ENCODE measurements at places on chromosomes 11 and 22. TPM values are rescaled to one million over a fixed set of nuclear protein-coding genes. Genes with fewer than 3 reads are reported as not detected.

DNA sequence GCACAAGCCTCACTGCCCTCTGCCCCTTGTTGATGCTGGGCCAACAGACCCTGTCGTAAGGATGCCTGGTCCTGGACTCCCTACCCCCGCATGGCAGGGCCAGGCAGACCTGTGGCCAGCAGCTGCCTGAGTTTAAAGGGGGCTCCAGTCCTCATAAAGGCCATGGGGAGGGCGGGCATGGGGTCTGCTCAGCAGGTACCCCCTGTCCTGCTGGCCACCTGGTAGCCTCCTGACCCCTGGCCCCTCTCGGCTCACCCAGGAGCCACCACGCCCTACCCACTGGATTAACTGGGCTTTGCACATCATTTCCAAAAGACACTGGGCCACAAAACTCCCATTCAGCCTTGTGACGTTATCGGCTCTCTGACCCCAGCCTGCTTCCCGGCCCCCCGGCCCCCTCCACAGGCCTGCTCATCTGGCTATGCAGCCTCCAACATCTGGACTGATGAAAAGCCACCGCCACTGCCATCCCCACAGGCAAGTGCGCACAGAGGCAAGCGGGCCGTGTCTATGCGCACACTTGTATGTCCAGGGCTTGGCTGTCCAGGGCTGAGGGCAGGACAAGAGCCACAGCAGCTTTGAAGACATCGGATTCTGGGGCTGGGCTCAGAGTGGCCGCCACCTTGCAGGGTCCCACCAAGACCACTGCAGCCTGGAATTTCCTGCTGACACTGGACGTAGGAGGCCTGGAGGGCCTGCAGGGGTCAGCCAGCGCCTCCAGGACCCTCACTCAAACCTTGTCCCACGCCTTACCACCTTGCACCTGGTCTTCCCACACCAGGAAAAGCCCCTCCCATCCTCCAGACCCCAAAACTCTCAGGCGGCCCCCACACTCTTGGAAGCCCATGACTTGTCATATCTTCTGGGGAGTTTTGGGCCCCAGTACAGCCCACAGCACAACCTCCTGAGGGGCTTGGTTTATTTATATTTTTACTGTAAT is 48.7 kb downstream of the IGF2 start:
- peak; percentile 67 for DNase-seq
- no peak overlapping the region for H3K27ac ChIP-seq
- H3K4me3 ChIP-seq = no peak overlapping the region
- no peaks in the 10 kb centered on the region for H3K36me3 ChIP-seq
- H3K4me1 ChIP-seq = peaks cover 25% of the 10 kb centered on the region

DNA sequence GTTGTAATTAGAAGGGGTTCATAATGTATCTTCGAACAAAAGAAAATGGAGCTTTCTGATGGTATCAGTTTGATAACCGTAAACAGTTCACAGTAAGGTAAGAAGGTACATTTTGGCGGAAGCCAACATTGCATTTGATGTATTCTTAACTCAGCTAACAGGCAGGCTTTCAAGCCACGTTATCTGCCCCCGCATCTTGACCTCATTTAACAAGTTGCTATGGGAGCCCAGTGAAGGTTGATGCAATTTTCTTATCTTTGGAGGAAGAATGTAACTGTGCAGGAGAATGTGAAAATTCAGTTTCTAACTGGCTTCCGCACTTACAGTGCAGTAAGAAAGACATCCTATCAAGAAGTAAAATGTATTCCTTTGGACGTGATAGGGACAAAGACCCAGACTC is 110.6 kb downstream of the ETS1 start:
- DNase-seq = no peak
- H3K36me3 ChIP-seq = peaks cover 64% of the 10 kb centered on the region
- H3K4me3 ChIP-seq = no peak overlapping the region
- peaks cover 56% of the 10 kb centered on the region for H3K4me1 ChIP-seq
- H3K27me3 ChIP-seq = no peaks in the 10 kb centered on the region

GRCh38 chr11:86692317-86692716 is 19.9 kb upstream of the ME3 start:
- no peaks in the 10 kb centered on the region for H3K36me3 ChIP-seq
- DNase-seq = no peak
- H3K4me3 ChIP-seq = no peak overlapping the region
- peaks cover 55% of the 10 kb centered on the region for H3K4me1 ChIP-seq
- H3K27ac ChIP-seq = peak overlapping the region; percentile 51

The C22orf42 gene
- not detected for total RNA-seq

- no peaks in the 10 kb centered on the region for H3K27me3 ChIP-seq
- no peak for DNase-seq
- H3K4me1 ChIP-seq = peaks cover 38% of the 10 kb centered on the region
- H3K36me3 ChIP-seq = peaks cover 83% of the 10 kb centered on the region
Observed at GRCh38 chr11:58617976-58618557, 4.4 kb upstream of the CNTF start.

- DNase-seq = no peak
- peaks cover 6% of the 10 kb centered on the region for H3K36me3 ChIP-seq
- H3K27me3 ChIP-seq = no peaks in the 10 kb centered on the region
- H3K4me3 ChIP-seq = no peak overlapping the region
Observed at GRCh38 chr11:68826726-68827125, 15.0 kb downstream of the CPT1A start.

The RBFOX2 gene
- total RNA-seq = 171 TPM

The APOC3 gene
- total RNA-seq = not detected

- no peaks in the 10 kb centered on the region for H3K36me3 ChIP-seq
- peaks cover 53% of the 10 kb centered on the region for H3K4me1 ChIP-seq
- H3K27me3 ChIP-seq = no peaks in the 10 kb centered on the region
- H3K27ac ChIP-seq = no peak overlapping the region
- H3K4me3 ChIP-seq = no peak overlapping the region
Observed at GRCh38 chr11:96317571-96317970, 25.4 kb downstream of the MAML2 start.

The PLA2G3 gene
- 0.29 TPM for total RNA-seq

DNA sequence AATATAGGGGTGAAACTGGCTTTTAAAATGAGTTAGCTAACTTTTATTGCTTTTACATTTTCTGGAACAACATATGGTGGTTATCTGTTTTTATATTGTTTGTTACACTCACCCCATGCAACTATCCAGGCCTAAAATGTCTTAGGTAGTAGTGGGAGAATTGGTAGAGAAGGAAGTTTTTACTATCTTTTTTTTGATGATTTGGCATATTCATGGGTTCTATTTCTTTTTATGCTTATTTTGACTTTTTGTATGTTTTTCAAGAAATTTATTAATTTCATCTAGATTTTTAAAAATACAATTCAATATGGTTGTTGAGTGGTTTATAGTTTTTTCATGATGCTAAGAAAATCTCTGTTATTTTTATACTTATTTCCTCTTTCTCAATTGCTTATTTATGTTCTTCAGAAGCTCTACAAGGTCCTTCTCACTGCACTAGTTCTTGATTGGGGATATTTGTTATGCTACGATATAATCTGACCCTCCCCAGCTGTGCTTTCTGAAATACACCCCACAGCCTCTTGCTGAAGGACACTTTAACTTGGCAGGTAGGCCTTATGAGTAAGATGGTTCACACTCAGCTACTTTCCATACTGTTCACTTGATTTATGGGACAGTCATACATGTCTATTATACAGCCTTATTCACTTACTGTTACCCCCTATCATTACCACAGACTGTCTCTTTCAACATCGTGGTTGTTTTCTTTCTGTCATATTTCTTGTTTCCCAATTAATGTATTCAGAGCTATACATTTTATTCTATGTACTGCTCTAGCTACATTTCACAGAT is 431.2 kb downstream of the METTL15 start:
- no peak overlapping the region for H3K27ac ChIP-seq
- H3K27me3 ChIP-seq = no peaks in the 10 kb centered on the region
- DNase-seq = no peak
- no peaks in the 10 kb centered on the region for H3K4me1 ChIP-seq

GRCh38 chr11:24748261-24748660 is 251.4 kb downstream of the LUZP2 start:
- no peak overlapping the region for H3K27ac ChIP-seq
- no peaks in the 10 kb centered on the region for H3K27me3 ChIP-seq
- H3K4me1 ChIP-seq = no peaks in the 10 kb centered on the region
- H3K4me3 ChIP-seq = no peak overlapping the region
- DNase-seq = no peak
- no peaks in the 10 kb centered on the region for H3K36me3 ChIP-seq

The OR52N4 gene
- not detected for total RNA-seq

DNA sequence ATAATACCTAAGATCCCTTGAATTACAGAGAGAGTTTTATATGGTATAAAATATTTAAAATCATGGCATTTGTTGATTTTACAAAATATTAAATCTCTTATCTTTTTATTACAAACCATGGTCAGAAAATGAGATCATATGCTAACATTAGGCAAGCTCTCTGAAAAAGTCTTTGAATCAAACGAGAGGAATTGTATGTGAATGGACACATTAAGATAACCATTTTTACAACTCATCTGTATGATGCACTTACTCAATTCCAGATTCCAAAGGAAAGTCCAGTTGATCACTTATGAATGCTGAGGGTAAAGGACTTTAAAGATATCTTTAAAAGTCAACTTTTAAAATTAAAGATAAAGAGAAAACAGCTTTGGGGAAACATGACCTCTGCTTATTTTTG is 83.5 kb upstream of the LUZP2 start:
- H3K27me3 ChIP-seq = no peaks in the 10 kb centered on the region
- H3K27ac ChIP-seq = no peak overlapping the region
- H3K36me3 ChIP-seq = no peaks in the 10 kb centered on the region
- H3K4me1 ChIP-seq = no peaks in the 10 kb centered on the region

The LMO2 gene
- 2.1 TPM for total RNA-seq

DNA sequence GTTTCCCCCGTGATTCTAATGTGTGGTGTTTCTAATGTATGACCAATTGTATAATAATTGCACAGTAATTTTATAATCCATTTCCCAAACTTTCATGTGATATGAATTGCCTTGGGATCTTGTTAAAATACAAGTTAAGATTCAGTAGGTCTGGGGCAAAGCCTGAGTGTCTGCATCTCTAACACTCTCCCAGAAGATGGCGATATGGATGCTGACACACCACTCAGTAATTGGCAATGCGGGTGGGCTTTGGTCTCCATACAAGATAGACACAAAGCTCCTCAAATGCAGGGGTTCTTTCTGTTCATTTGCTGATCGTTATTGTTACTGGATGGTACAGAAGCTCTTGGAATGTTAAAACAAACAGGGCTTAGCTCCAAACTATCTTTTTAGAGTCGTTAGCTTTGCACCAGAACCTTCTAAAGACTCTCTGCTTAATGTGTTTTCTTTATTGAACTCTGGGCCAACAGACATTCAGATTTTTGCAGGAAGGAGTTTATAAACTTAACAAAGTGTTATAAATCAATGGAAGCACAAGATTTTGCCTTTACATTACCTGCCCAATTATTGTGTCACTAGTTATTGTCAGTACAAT is 45.4 kb upstream of the ANO3 start:
- DNase-seq = peak; percentile 35
- H3K27me3 ChIP-seq = no peaks in the 10 kb centered on the region
- H3K36me3 ChIP-seq = no peaks in the 10 kb centered on the region
- H3K4me3 ChIP-seq = no peak overlapping the region
- H3K27ac ChIP-seq = no peak overlapping the region

DNA sequence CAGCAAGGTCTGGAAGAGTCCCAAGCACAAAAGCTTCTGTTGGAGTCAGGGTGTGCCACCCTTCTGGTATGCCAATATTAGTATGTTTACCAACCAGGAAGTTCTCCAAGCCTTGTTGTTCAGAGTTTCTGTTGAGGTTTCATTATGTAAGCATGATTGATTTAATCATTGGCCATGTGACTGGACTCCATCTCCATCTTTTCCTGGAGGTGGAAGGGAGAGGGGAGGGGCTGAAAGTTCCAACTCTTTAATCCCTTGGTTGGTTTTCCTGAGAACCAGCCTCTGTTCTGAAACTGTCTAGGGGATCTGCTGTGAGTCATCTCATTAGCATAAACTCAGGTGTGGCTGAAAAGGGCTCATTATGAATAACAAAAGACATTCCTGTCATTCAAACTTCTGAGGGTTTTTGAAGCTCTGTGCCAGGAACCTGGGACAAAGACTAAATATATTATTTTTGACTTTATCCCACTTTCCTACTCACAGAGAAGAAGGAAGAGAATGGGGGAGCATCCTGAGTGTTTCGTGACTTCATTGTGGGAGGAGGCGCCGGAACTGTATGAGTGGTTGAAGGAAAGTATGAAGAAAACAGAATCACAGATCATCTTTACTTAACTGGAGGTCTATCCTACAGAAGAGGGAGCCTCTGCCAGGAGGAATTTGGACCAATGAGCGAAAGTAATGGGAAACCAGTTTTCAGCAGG is 138.2 kb downstream of the NECTIN1 start:
- H3K27me3 ChIP-seq = no peaks in the 10 kb centered on the region
- no peak overlapping the region for H3K27ac ChIP-seq
- H3K36me3 ChIP-seq = no peaks in the 10 kb centered on the region
- H3K4me1 ChIP-seq = peaks cover 17% of the 10 kb centered on the region
- no peak overlapping the region for H3K4me3 ChIP-seq

GRCh38 chr22:32634421-32634981 is 159.9 kb downstream of the FBXO7 start:
- H3K36me3 ChIP-seq = no peaks in the 10 kb centered on the region
- H3K4me1 ChIP-seq = no peaks in the 10 kb centered on the region

- no peaks in the 10 kb centered on the region for H3K36me3 ChIP-seq
- no peaks in the 10 kb centered on the region for H3K27me3 ChIP-seq
- no peak overlapping the region for H3K27ac ChIP-seq
Observed at GRCh38 chr11:55572548-55572947, 620 bp downstream of the OR4C16 start.

GRCh38 chr22:36379593-36380361 is 8.0 kb downstream of the MYH9 start:
- H3K27me3 ChIP-seq = no peaks in the 10 kb centered on the region
- peak overlapping the region; percentile 40 for H3K4me3 ChIP-seq
- peaks cover 75% of the 10 kb centered on the region for H3K4me1 ChIP-seq
- peak; percentile 75 for DNase-seq
- peak overlapping the region; percentile 73 for H3K27ac ChIP-seq
- peaks cover 77% of the 10 kb centered on the region for H3K36me3 ChIP-seq

GRCh38 chr11:16605894-16606783 is 132.3 kb upstream of the C11orf58 start:
- peaks cover 60% of the 10 kb centered on the region for H3K27me3 ChIP-seq
- H3K4me3 ChIP-seq = peak overlapping the region; percentile 79
- peak; percentile 95 for DNase-seq

DNA sequence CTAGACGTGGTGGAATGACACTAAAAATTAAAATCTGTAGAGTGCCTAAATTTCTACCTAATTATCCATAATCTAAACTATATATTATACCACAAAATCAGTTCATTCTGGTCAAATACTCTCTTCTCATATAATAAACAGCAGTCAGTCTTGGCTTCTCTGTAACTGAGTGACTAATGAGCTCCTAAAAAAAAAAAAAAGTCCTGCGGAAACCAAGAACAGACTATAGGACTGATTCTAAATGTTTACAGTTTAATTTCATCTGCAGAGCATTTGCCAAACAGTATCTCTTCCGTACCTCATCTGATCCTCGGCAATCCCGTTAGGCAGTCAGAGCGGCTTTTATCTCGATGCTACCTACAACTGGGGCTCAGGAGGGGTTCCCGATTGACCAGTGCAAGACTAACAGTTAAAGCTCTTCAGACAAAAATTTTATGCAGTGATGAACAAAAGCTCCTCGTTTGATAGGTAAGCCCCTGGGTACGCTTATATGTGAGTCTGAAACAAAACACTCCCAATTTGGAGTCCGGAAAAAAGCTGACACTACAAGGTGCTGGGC is 686 bp downstream of the KIF18A start:
- H3K4me1 ChIP-seq = peaks cover 42% of the 10 kb centered on the region
- peak overlapping the region; percentile 97 for H3K27ac ChIP-seq
- H3K27me3 ChIP-seq = no peaks in the 10 kb centered on the region
- DNase-seq = no peak

Data from osteoblast (primary cell).